ENCODE measurements at places on chromosomes 1 and 21.
A peak's percentile ranks its signal among the peaks of the same experiment; 100 is the strongest.

GRCh38 chr1:21867451-21867996 lies 55.5 kb downstream of the LDLRAD2 start:
- no peak for DNase-seq

DNA sequence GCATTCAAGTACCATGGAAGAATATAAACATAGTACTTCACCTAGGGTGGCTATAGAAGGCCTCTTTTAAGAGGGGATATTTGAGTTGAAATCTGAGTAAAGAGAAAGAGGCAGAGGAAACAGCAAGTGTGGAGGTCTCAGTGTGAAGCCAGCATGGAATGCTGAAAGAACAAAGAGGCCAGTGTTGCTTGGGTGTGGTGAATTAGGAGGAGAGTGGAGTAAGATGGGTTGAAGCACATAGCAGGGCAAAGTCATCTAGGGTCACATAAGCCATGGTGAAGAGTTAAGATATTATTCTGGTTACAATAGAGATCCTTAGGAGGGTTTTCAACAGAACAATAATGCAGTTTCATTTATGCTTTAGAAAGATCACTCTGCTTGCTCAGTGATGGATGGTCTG lies 37.5 kb downstream of the C1orf141 start:
- no peak for DNase-seq

GRCh38 chr1:207203541-207203940 lies 99.5 kb downstream of the C4BPA start:
- no peak for DNase-seq

GRCh38 chr1:56133522-56134472 lies 445.6 kb downstream of the PLPP3 start:
- DNase-seq, result no peak

DNA sequence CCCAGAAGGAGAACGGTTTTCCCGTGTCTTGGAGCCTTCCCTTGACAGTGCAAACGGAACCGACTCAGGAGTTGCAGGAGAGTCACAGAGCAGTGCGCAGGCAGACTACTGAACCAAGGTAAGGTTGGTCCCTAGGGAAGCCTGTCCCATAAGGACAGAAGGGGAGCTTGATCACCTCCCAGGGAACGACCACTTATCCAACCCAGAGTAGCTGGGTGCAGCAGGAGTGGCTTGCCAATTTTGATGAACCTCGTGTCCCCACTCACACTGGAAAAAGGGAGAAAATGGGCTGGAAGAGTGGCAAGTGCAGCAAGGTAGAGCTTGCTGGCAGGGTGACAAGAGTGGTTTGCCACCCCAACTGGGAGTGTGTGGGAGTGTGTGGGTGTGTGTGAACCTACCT lies 95.1 kb downstream of the LIPI start:
- no peak for DNase-seq

DNA sequence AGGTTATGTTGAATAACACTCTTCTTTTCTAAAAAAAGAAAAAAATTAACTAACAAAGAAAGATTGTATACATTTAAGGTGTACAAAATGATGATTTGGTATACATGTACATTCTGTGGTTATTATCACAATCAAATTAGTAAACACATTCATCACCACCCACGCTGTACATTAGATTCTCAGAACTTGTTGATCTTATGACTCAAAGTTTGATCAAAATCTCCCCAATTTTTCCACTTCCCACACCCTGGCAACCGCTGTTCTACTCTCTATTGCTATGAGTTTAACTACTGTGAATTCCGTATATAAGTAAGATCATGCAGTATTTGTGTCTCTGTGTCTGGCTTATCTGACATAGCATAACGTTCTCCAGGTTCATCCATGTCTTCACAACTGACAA lies 469.5 kb upstream of the CHRM3 start:
- no peak for DNase-seq

DNA sequence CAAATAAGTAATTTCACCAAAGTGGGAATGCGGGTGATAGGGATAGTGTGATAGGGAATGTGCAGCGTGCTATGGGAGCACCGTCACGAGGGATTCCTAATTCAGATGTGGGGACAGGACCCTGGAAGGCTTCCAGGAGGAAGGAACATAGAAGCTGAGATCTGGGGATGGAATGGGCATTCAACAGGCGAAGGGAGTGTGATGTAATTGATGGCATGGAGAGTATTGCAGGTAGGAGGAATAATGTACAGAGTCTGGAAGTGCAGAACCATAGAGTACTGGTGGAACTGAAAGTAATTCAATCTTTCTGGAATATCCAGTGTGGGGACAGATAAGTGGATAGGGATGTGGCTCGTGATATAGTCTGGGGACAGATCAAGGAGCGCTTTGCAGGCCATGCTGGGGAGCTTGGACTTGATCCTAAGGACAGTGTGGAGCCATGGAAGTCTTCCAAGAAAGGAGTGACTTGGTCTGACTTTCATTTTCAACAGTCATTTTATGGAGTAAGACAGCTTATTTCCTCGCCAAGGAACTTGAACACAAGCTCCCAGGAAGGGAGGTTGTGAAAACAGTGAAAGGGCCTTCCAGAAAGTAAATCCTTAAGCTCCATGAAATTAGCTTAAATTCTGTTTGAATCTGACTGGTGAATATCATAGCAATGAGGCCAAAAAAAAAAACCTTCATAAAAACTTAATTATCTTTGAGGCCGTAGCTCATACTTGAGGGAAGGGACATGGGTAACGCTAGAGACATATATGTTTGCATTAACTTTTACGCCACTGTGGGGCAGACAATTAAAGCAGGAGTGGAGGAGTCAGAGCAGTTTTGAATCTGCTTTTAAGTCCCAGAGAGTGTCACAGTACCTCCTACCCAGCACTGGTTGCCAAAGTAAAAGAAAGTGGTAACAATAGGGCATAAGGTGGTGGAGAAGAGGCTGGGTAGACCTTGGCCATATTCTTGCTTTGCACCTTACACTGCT lies 55.8 kb downstream of the ROR1 start:
- DNase-seq, result no peak

DNA sequence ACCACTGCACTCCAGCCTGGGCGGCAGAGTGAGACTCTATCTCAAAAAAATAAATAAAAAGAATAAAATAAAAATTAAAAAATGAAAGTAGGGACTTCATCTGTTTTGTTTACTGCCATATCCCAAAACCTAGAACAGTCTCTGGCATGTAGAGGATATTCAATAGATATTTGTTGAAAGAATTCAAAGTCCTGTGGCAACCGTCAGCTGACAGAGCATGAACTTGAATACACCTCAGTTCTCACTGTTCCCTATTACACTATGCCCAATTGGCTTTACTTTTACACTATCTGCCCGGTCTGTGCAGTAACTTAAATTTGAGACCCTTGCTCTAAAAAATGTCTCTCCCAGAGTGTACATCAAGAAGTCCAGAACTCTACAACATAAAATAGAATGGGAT lies 46.2 kb downstream of the PRDX6 start:
- DNase-seq, result no peak

DNA sequence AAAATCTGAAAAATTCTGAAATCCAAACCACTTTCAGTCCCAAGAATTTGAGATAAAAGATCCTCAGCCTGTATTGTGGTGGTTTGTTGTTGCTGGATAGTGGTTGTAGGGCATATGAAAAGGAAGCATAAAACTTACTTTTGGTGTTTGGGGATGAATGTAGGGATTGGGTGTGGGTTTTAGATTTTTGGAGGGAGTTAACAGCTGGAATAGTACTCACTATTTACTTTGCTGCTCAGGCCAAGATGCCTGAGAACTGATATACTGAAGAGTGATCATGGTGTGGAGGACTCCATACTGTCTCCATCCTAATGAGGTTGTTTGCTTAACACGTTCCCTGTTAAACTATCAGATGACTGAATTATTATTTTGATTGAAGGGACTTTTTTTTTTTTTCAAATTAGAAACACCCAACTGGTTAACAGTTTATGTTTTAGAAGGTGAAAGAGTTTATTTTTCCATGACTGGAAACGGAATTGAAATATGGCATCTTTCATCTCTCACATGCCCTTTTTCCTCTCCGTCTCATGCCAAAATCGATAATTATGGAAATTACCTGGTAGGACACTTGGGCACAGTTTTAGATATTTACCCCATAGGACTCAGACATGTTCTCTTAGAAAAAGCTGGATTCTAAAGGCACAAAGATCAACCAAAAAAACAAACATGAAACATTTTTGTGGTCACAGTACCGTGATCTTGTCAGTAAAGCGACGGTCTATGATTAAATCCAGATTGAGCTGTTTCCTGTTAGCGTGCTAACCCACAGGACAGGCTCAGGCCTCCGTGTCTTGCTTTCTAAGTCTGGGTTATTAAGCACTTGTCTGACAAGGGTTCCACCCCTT lies 37.3 kb downstream of the RGL1 start:
- DNase-seq, result peak; percentile 98

GRCh38 chr1:57222307-57222706 lies 201.6 kb downstream of the DAB1 start:
- no peak for DNase-seq

DNA sequence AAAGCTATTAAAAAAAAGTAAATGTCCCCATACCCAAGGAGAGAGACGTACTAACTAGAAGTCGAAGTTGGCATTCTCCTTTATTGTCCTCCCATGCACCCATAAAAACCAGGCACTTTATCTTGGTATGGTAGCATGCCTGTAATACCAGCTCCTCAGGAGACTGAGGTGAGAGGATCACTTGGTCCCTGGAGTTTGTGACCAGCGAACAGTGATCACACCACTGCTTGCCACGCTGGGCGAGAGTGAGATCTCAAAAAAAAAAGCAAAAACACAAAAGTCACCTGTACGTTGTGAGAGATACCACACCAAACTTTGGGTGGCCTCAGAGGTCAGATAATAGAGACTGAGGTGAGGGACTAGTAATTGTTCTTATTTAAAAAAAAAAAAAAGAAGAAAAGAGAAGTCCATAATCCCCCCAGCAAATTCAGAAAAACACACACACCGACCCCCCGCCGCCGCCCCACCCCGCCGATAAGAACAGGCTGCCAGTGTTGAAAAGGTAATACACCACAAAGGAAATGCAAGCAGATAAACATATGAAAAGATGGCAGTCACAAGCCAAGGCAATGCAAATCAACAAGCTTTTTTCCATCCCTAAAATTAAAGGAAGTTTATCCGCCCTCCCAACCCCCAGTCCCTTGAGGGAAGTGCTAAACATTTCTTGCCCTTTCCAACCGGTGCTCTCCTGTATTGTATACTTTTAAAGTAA lies 3.6 kb downstream of the L1TD1 start:
- no peak for DNase-seq

DNA sequence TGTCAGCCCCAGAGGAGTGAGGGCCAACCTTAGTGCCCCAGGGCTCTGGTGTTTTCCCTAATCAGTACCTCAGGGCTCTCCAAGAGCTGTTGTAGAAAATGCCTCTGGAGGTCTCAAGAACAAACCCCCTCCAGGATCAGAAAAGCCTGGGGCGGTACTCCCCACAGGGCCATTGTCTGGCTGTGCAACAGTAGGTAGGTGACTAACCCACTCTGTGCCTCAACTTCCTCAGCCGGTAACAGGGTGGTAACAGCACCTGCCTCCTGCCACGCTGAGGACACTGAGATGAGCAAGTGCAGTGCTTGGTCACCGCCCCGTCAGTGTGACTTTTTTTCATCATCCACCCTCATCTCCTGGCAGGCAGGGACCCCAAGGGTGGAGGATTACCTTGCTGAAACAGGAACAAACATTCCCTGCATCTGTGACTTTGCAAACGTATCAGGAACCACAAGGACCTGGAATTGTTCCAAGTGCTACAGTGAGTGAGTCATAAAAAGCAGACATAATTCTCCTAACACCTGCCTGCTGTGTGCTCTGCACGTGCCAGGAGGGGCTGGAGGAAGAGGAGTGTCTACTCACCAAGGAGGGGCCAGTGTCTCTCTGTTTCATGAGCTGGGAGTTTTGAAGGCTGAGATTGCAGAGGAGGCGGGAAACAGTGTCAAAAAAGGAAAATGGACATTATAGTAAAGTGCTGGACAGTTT lies 440.8 kb downstream of the NPHP4 start:
- no peak for DNase-seq

DNA sequence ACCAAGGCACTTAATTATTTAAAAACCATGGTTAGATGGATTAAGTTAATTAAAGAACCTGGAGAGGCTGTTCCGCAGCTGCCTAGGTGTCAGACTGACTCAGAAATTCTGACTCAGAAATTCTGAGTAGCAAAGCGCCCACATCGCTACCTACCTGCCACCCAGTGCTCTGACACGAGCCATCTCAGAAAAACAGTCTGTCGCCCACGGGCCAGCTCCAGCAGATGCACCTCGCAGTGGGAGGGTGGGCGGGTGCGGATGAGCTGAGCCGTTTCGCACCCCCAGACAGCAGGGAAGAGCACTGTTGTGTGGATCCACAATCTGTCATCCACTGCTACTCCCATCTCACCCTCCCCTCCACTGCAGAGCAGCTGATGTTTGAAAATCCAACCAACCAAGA lies 13.5 kb downstream of the KCNK1 start:
- DNase-seq, result no peak

GRCh38 chr1:207808911-207809555 lies 57.2 kb downstream of the CD46 start:
- no peak for DNase-seq

DNA sequence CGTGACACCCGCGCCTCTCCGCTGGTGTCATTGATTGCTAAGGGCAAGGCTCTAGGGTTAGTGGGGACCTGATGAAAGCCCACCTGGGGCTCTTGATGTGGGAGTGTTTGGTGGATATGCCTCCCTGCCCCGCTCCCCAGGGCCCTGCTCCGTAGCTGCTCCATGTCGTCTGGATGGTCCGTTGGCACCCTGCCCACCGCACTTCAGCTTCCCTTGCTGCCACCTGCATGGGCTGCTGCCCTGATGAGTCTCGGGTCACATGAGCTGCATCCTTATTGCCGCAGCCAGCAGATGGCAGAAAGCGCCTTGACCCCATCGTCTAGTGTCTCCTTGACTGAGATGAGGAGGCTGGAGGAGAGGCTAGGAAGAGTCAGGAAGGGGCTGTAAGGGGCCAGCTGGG lies 439.4 kb downstream of the CAMTA1 start:
- peak; percentile 9 for DNase-seq

DNA sequence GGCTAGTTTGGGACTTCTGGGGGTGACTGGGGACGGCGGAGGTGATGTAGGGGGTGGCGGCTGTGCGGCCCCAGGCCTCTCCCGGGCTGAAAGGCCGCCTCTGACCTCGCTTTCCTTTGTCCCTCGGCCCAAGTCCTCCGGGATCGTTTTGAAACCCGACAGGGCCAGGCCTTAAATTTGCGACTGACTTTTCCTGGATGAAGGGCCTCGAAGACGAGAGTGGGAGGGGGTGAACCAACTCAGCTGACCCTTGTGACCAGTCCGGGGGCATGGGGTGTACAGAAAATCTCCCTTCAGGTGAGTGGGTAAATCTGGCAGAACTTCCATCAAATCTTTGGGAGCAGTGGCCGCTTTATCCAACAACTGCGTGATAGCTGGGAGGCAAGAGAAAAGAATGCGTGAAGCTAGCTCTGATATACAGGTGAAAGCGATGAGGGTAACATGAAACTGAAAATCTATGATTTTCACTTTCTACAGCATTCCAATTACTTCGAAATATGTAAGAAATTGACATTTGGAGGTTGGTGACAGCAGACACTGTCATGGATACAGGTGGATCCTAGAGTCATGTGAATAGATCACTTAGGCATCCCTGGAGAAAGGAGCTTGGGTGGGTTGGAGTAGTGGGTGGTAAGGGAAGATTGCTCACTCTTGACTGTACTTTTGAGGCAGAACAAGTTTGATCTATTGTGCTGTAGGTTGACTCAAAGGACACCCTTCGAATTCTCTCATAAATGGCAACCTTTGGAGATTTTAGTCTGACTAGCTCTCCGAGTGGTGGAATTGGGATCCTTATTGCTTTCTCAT lies 885 bp downstream of the AHCYL1 start:
- DNase-seq, result no peak

All from HCEC 1CT (cell line).